ENCODE measurements at places on chromosomes 6 and 20.

- DNase-seq = no peak
These were observed 29.7 kb upstream of the TMX4 start for GRCh38 chr20:8049310-8049709.

DNA sequence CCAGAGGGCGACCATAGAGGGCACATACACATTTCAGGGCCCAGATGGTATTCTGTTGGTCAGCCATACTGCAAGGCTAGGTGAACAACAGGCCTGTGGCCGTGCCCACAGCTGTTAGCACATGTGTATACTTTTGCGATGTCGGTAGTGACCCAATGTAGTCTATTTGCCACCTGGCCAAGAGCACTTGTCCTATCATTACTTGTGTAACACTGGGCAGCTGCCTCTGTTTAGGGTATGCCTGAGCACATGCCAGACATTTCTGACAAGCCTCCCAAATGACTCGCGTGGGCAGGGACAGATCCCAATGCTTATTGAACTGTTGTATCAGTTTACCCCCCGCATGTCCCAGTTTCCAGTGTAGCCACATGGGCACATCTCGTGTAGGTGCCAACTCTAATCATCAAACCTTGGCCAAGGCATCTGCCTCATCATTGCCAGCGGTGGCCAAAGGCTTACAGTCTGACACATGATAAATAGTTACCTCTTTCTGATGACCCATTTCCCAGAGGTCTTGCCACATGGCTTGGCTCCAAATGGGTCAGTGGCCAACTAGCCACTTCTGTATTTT, 74.4 kb upstream of the FBXL4 start:
- no peak for DNase-seq

- no peak for DNase-seq
These were observed 98.5 kb downstream of the TFAP2A start for GRCh38 chr6:10316373-10316721.

- no peak for DNase-seq
These were observed 137.8 kb downstream of the TTLL2 start for GRCh38 chr6:167462514-167463312.

DNA sequence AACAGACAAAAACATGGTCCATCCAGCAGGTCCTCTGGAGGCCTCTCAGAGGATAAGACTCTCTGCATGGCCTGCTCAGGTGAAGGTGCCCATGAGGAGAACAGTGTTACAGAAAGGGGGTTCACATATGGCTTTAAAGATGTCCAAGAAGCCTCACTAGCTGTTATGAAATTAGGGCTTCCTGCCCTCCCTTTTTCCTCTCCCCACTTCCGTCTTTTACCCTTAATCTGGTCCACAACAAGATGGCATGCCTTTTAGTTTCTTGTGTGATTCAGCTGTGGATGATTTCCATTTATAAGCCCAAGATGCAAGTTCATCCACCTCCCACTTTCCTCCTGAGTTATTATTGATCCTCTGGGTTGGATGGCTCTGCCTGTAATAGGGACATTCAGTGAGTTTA, 14.0 kb downstream of the GCNT2 start:
- DNase-seq = no peak

- DNase-seq = no peak
These were observed 200.7 kb downstream of the KHDC1L start for GRCh38 chr6:73024598-73024997.

DNA sequence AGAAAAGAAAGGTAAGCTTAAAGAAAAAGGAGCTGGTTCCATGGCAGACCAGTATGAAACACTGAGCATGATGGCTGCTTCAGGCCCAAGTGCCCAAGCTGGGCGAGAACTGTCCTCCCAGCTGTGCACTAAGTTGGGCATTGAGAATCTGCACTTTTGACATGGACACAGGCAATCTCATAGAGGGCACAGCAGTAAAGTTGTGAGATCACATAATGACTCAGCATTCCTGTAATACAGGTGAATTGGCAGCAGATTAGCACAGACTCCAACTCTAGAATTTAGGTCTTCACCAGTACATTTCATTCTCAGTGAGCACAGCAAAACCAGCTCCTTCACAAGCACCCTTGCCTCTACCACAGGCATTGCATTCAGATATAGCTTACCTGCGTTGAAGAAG, 343.4 kb downstream of the PKHD1 start:
- no peak for DNase-seq

GRCh38 chr6:41638002-41638934, at the start of gene MDFI:
TSS of gene MDFI (plus strand) at chr6:41638468. CDS start at chr6:41638750, 282 bp downstream.
- no peak for DNase-seq

- no peak for DNase-seq
These were observed 35.1 kb downstream of the TIAM2 start for GRCh38 chr6:155030148-155030720.

GRCh38 chr6:108078191-108078590, 3.6 kb upstream of the OSTM1 start:
- DNase-seq = no peak

DNA sequence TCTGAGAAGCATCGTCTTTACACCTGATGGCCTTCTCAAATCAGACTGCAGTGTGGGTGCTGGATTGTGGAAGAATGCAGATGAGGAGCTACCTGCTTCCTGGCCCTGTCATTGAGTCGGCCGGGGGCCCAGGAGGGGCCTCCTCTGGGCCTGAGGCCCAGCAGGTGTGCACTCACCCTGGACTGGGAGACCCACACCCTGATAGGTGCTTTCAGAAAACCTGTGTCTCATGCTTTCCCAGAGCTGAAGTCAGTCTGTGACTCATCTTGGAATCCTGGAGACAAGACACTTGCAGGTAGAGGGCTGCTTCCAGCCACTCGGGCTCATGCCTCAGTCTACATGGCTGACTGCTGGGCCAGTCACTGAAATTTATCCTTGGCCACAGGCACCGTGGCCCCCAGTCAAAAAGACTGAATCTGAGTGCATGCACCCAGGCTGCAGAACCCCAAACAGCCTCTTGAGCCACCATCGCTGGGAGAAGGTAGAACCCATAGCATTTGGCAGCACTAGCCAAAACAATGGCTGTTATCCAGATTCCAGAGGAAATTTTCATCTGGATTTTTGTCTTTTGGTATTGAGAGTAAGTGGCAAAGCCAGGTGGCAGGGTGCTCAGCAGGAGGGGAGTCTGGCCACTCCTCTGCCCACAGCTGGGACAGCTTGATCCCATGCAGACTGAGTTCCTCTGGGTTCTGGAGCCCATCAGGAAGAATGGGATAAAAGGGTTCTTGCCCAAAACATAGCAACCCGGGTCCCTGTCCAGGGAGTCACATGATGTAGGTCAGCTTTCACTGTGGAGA, 182.0 kb upstream of the CST7 start:
- no peak for DNase-seq

DNA sequence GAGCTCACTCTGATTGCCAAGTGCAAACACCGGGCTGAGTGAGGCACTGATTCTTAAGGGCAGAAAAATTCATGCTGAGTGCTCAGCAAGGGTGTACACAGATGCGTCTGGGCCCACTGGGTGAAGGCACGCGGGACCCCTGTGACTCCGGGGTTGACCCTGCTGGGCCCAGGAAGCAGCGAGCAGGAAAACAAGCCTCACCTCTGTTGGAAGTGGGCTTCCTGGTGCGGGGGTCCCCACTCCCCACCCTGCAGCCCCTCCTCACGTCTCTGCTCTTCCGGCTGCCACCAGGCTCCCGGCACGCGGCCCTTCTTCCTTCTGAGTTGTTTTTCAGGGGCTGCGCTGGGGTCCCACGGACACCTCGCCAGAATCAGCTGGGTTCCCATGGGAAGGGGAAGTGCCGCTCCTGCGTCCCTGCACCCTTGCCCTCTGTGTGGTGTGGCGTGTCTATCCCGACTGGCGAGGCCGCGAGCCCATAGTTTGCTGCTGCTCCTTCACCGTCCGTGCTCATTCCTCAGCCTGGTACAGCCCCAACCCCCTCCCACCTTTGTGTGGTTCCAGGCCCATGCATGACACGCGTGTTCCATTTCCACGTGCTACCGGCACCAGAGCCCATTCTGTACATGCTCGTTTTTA, 80.6 kb upstream of the BHLHE23 start:
- no peak for DNase-seq

GRCh38 chr6:98529364-98529763, 305.0 kb upstream of the POU3F2 start:
- DNase-seq = no peak

DNA sequence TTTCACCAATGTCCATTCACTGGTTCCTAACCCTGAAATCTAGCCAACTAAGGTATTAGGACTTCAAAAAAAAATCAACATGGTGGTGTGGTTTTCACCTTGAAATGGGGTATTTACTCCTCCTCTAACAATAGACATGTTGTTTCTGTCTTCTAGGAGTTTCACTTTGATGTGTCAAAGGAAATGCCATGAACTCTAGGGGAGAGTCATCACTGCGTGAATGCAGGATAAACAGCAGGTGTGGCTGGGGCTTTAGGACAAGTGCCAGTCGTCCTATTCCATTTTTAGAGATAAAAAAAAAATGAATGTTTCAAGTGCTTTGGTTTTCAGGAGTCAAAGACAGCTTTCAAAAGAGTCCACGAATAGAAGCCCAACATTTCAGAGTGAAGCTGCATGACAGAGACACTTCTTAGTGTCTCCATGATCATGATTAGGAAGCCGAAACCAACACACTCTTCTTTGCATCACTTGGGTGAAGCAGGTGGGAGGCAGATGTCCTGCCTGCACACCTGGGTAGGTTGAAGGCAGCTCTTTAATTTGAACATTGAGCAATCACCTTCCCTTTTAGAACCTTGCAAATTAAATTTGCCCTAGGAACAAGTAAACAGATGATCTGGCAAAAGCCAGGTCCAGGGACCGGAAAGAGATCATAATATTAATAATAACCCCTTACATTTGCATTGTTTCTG, 328.5 kb upstream of the PRDM1 start:
- no peak for DNase-seq

GRCh38 chr20:47843886-47844567, 58.7 kb upstream of the SULF2 start:
- no peak for DNase-seq

DNA sequence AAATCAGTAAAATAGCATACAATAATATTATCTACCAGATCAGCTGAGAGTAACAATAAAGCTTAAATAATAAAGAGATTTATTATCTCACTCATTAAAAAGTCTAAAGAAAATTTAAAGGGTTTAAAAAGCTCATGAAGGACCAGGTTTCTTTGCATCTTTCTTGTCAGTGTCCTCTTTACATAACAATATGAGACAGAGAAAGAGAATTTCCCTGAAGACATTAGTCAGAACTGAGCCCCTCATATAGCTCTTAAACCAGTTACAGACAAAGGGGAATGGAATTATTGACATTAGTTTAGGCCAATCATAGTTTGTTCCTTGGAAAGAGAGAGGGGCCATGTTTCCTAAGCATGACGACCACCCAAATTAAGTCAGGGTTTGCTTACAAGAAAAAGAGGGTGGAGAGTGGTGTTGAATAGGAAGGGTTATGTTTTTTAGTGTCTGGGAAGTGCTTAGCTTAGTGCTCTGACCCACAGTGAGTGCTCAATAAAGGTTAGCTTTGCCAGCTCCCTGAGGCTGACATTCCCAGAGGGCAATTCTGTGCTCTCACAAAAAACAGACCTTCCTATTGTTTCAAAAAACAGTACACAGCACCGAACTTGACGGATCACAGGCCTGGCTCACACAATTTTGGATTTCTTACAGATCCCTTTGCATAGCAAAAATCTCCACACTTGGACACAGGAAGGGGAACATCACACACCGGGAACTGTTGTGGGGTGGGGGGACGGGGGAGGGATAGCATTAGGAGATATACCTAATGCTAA, 3.6 kb upstream of the PLCB1 start:
- DNase-seq = no peak

GRCh38 chr6:35602133-35602946, 86.4 kb downstream of the FKBP5 start:
- DNase-seq = no peak

GRCh38 chr6:129195643-129196042, 312.7 kb downstream of the LAMA2 start:
- DNase-seq = no peak

DNA sequence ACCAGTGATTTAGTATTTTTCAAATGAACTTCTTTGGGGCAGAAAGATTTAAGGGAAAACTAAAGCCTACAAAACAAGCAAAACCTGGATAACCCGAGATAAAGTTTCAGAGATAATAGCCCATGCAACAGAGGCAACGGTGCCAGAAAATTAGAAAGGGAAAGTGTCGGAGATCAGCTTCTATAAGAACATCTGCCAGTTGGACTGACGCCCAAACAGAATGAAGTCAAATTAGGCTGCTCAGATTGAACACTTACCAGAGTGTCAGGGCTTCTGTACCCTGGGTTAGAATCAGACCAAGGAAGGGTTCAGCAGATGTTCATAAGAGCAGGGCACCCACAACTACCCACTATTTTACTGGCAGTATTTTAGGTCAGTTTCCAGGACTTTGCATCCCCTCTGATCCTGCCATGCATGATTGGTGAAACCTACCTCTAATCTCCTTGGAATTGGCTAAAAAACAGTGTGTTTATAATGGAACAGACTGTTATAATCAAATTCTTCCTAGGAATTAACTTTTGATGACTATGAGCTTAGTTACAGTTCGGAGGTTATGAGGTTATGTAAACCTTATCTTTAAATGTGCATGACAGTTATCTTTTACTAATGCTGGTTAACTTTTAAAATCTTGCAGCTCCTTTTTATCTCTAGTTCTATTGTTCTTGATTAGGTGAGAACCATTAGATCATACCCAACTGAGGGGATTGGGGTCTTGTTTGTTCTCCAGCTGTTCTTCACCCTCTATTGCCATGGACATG, 13.1 kb downstream of the BMP2 start:
- no peak for DNase-seq

GRCh38 chr20:33627577-33628216, 34.4 kb upstream of the C20orf144 start:
- no peak for DNase-seq

DNA sequence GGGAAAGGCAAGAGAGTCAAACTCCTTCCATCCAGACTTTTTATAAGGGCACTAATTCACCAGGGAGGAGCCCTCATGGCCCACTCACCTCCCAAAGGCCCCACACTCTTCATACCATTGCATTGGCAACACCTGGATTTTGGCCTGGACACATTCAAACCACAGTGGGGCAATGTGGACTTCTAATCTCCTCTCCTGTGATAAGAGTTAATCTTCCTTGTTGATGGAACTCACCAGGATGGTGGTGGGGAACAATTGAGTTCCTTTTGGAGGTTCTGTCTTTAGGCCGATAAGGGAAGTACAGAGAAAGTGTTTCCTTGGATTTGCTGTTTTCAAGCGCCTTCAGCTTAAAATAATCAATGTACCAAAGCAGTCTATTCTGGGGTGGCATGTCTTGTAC, 268.7 kb downstream of the CD83 start:
- DNase-seq = no peak

GRCh38 chr20:51528263-51529027, 14.1 kb downstream of the NFATC2 start:
- DNase-seq = no peak

Data from activated naive CD4-positive, alpha-beta T cell (primary cell).